Amygdala (tissue), 56 donors: ENCODE measurements at places on chromosomes 4 and X.

- DNase-seq: no peak
These were observed 168.4 kb upstream of the EDNRA start for GRCh38 chr4:147312376-147313046.

GRCh38 chr4:189002475-189002874, 863.2 kb downstream of the TRIML1 start:
- DNase-seq: no peak

DNA sequence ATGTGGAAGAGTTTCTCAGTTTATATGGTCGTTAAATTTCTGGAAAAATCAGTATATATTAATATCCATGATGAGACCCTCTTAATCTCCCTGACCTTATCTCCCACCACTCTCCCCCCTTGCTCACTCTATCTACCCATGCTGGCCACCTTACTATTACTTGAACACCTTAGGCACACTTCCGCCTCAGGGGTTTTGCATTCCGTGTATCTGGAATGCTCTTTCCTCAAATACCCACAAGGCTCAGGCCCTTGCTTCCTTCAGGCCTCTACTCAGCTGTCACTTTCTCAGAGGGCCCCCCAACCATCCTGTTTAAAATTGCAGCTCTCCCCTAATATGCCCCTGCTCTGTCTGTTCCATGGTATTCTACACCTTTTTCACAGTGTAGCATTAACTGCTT, 1.9 kb downstream of the KANTR start:
- no peak for DNase-seq

DNA sequence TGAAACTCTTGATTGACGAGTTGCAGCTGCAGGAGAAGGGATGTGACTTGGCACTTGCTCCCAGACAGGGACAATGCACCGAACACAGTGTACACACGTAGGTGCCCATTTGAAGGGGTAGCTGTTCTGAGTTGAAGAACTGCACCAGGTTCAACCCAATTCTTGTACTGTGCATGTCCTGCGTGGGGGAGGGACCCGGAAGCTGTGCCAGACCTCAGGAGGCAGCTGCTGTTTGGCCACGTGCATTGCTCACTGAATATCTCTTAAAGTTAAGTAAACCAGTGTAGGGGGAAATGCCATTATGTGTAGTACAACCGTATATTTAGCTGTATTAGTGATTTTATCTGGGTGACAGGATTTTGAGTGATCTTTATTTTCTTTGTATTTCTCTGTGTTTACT, 12.0 kb upstream of the RBBP7 start:
- no peak for DNase-seq

DNA sequence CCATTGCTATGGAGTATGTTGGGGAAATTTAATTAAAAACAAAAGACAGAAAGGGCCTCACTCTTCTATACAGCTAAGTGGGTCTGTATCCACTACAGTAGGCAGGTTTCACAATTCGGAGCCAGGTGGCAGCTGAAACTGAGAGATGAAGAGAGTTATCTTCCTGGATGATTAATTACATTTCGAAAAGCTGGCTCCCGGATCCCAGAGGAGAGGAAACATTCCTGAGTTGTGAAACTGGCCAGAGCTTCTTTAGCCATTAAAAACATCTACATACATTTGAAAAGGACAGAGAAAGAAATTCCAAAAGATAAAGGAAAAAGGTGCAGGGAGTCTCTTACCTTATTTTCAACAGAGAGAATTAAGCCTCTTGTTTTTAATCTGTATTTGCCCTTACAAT, 15.5 kb upstream of the PDZD4 start:
- DNase-seq: no peak

- no peak for DNase-seq
These were observed 25.8 kb downstream of the TEC start for GRCh38 chr4:48243887-48244286.

- no peak for DNase-seq
These were observed 252.5 kb downstream of the DTHD1 start for GRCh38 chr4:36533944-36534343.

DNA sequence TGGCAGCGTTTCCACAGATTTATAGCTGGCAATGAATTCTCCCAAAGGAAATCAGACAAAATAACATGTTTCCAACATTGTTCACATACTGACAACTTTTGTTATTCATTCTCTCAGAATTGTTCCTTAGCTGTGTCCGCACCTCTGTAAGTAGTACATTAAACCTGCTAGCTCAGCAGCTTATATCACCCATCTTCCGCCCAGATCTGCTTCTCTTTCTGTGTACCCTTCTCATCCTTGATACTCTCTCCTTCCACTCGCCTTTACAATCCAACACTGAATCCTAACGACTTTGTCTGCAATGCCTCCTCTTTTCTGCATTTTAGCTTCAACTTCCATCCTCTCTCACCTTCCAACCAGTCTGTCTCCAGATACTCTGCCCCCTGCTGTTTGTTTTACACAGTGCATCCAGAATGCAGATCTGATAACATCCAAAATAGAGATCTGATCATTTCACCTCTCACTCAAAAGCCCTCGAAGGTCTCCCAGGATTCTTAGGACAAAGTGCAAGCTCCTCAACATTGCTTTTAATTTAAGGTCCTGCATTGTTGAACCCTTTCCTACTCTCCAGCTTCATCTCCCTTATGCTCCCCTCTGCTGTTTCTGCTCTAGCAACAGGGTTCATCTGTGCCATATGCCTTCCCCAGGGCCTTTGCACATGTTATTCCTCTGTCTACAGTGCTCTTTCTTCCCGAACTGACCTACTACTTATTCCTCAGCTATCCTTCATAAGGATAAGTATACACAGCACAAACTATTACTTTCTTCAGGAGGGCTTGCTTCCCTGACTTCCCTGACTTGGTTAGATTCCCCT, 67.3 kb upstream of the VBP1 start:
- DNase-seq: no peak

- no peak for DNase-seq
These were observed 36.4 kb downstream of the EDA2R start for GRCh38 chrX:66602381-66602938.

- no peak for DNase-seq
These were observed 32.4 kb upstream of the ZNF81 start for GRCh38 chrX:47804315-47804714.

DNA sequence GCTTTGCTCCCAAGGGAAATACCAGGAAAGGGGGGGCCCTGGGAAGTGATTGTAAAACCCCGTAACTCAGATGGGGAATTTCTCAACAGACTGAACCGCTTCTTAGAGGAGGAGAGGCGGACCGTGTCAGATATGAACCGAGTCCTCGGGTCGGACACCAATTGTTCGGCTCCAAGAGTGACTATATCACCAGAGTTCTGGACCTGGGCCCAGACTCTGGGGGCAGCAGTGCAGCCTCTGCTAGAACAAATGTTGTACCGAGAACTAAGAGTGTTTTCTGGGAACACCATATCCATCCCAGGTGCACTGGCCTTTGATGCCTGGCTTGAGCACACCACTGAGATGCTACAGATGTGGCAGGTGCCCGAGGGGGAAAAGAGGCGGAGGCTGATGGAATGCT, 1.0 kb downstream of the PNMA3 start:
- no peak for DNase-seq

GRCh38 chr4:67996127-67996526, 32.8 kb upstream of the TMPRSS11A start:
- no peak for DNase-seq
